ENCODE measurements at places on chromosomes 4 and X.

GRCh38 chrX:39158801-39159657 lies 357.8 kb downstream of the MID1IP1 start:
- DNase-seq = peak; percentile 55

DNA sequence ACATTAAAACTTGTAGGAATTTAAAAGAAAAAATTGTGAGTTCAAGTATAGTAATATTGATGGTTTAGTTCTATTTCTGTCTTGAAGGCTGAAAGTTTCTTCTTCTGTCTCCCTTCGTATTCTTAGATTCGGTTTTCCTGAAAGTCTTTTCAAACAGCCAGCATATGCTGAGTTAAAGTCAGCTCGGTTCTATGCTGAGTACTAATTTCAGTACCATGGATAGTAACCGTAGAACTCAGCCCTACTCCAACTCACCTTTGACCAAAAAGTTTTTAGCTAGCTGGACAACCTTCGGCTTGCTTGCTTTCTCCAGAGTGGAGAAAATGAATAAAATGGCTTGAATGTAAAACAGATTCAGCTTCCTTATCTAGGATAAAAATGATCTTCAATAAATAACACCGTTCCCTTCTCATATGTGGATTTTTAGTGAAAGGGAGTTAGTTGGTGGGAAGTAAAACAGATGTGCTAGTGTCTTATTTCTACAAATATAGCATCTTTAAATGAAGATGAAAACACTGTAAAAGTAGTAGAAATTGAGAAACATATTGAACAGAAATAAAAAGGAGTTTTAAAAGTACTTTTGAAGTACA lies 5.2 kb downstream of the POU4F2 start:
- peak; percentile 73 for DNase-seq

DNA sequence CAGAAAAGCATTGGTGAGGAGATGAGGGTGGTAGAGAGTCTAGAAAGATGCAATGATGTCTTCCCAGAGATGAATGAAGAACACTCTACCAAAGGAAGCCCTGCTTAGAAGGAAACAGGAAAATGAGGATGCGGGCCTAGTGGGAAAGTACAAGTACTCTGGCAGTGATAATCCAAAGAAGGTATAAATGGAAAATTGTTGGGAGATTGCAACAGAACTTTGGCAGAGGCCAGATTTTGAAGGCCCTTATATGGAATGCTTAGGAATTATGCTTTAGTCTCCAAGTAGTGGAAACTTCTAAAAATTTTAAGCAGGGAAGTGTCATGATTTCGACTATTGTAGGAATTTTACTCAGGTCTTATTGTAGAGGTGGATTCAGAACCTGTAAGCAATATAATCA lies 11.0 kb downstream of the ARSJ start:
- no peak for DNase-seq

GRCh38 chrX:32276153-32276552 lies 935.2 kb downstream of the DMD start:
- DNase-seq = no peak

DNA sequence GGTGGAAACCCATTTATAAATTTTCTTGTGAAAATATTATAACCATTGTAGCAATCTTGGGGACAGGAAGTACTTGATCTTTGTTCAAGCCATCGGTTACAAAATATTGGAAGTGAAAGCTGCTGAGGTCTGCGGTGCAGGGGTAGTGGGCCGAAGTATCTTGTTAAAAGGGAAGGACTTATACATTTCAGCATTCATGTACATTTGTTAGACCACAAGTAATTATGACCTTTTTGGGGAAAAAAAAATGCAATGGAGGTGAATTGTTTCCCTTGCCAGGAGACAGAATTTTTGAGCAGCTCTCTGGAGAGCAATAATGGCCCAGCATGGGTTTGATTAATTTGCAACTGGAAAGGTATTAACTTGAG lies 121.3 kb downstream of the EGF start:
- DNase-seq = no peak

GRCh38 chr4:188175288-188175687 lies 36.0 kb downstream of the TRIML1 start:
- DNase-seq = no peak

GRCh38 chrX:70255452-70255851 lies 4.6 kb downstream of the P2RY4 start:
- DNase-seq = no peak

DNA sequence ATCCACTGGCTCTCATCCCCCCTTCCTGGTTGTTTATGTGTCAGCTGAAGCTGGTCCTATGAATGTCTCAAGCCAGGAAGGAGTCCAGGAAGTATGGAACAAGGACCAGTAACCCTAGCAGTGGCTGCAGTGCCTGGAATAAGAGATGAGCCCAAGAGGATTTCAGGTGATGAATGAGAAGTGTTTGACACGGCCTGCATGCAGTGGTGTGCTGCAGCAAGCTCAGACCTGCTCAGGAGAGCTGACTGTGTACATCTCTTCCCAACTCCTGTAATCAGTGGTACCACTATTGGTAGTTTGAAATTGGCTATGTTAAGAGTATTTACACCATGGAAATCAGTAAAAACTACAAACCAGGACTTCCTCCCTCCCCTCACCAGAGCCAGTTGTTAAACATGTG lies 88.0 kb downstream of the IQCM start:
- no peak for DNase-seq

GRCh38 chr4:150782921-150783320 lies 201.0 kb downstream of the MAB21L2 start:
- DNase-seq = peak; percentile 19

GRCh38 chrX:53738370-53738906 lies 51.9 kb upstream of the HUWE1 start:
- DNase-seq = no peak

GRCh38 chrX:1546691-1547251 lies 9.8 kb upstream of the P2RY8 start:
- DNase-seq = no peak

DNA sequence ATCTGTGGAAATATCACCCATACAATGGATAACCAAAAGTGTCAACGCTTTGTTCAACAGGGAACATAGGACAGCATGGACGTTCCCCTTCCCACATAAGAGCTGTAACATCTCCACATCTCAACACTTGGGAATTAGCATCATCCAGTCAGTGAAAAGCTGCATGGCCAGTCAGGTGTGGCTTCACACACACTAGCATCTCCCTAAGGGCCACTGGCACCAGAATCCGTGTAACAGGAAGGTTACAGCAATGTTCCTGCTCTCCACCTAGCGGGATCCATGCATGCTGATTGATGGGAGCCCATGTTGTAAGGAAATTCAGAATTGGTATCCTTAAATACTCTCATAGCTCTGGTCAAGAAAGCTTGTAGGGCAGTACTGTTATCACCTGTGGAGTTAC lies 78.8 kb downstream of the EVC2 start:
- DNase-seq = no peak

- no peak for DNase-seq
Measured at GRCh38 chr4:133389029-133389428, 239.9 kb downstream of the PCDH10 start.

- DNase-seq = no peak
Measured at GRCh38 chr4:128825226-128825625, 15.7 kb downstream of the JADE1 start.

- no peak for DNase-seq
Measured at GRCh38 chr4:7199771-7200441, 7.6 kb downstream of the SORCS2 start.

DNA sequence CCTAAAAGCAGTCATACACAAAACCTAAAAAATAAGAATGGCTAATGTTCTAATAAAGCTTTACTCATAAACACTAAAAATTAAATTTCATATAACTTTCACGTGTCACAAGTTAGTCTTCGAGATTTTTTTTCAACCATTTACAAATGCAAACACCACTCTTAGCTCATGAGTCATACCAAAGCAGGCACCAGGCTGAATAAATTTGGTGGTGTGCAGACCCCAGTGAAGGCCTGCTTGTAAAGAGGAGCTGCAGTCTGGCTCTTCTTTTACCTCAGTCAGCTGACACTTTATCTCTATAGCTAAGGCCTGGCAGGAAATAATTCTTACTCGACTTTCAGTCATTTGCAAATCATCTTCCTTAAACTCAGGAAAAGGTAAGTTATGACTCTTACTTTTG lies 37.4 kb downstream of the CLOCK start:
- no peak for DNase-seq

DNA sequence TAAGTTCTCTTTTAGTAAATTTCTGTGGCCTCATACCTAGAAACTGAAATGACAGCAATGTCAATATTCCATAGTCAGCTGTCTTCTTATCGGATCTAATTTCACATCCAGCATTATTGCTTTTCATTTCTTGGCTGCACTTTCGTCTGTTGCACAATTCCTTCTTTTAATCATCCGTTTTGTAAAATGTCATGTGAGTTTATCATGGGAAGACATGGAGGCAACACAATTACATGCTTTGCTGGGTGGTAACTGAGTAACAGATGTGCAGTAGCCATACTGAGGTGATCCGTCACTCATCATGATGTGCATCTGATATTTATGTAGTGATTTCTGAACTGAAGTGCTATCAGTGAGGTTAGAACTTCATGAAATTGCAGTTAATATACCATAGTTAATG lies 68.3 kb upstream of the SLC7A11 start:
- no peak for DNase-seq

GRCh38 chr4:147799986-147800555 lies 68.2 kb downstream of the ARHGAP10 start:
- DNase-seq = no peak

DNA sequence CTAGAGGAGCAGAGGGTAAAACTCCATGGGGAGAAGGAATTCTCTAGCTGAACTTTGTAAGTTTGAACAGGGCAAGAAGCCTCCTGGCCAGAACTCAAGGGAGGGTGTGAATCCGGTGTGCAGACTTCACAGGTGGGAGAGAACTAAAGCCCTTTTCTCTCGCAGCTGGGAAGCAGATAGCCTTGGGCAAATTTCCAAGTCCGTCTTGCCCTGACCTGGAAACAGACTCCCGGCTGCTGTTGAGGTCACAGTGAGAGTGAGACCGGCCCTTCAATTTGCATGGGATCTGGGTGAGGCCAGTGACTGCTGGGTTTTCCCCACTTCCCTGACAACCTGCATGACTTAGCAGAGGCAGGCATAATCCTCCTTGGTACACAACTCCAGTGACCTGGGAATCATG lies 94.5 kb upstream of the ZNF827 start:
- DNase-seq = no peak

DNA sequence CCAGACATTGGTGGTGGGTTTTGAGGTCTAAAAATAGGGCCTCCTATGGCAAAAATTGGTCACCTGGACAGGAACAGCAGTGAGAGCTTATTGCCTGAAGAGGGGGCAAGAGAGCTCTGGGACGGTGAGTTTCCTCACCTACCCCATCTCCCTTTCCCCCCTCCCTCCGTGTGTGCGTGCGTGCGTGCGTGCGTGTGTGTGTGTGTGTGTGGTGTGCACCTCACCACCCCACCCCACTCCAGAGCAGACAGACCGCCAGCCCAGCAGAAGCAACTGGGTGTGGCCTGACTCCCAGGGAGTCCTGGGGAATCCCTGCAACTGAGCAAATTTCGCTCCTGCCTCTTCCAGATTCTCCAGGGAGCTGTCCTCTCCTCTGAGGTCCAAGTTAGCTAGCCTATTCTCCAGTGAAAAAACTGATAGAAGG lies 44.7 kb downstream of the PRPS1 start:
- peak; percentile 90 for DNase-seq

DNA sequence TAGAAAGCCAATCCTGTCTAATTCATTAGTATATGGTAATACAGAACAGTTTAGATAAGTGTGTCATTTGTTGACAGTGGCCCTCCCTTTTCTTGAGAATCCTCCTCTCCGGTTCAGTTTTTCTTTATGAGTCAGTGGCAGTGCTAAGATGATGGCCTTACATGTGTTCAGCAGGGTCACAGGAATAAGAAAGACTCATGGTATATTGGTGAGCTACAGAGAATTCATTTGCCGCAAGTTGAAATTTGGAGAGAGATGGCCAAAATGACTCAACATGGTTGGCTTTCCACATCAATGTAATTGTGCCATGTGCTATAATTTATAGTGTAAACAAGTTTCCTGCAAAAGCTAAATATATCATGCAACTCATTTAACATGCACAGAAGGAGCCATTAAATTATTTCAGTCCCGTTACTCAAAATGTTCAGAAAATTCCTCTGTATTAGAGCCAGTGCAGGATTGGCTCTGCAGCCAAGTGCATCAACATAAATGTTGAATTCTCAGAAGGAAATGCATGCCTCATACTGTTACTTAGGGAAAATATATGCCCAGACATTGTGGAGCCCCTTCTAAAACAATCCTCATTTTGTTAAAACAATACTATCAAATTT lies 374.3 kb downstream of the AFF2 start:
- DNase-seq = no peak

DNA sequence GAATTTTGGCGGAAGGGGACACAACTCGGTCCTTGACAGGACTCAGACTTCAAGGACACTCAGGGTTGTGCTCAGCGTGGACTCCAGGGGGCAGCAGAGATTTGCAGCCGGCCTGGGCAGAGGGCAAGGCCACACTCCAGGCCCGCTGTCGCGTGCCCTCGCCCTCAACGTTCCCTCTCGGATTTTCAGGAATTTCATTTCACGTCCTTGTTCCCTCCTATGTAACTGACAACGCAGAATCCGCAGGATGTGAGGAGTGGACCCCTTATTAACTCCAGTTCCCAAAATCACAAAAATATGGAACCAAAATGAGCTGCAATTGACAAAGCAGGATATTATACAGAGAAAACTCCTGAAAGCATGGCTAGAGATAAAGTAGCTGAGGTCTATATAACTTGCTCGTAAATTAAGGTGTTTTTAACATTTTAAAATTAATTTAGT lies 21.0 kb upstream of the DCTD start:
- DNase-seq = peak; percentile 70

DNA sequence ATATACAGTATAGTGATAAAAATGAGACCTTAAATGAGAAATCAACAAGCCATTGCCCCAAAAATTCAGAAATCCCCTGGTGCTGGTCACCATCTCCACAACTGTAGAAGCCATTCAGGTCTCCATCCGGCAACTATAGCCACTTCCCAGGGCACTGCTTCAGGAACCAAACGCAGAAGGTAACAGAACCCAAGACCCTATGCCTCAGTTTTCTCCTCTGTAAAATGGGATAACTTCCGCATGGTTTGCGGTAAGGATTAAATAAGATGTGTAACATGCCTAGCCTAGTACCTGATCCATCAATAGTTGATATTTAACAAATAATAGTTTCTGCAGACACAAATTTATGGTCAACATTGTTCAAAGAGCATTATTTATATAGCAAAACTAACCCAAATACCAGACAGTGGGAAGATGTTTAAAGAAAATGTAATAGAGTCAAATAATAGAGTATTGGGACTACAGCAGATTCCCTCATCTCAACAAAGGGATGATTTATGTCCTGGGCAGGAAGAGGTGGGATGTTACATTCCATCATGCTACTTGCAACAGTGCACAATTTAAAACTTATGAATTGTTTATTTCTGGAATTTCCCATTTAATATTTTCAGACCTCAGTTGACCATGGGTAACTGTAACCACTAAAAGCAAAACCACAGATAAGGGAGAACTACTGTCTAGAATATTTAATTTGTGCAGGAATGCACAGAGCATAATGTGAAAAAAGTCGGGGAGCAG lies 30.0 kb downstream of the IRF2 start:
- no peak for DNase-seq

GRCh38 chr4:788636-789297 lies 37.2 kb downstream of the CPLX1 start:
- no peak for DNase-seq

All from cardiac muscle cell (in vitro differentiated cells and primary cell).